ENCODE measurements at places on chromosomes 1 and 21.

- DNase-seq = peak; percentile 69
Measured at GRCh38 chr1:85576642-85577418, 3.7 kb upstream of the CCN1 start.

- peak; percentile 26 for DNase-seq
Measured at GRCh38 chr1:214404571-214405213, 123.7 kb downstream of the SMYD2 start.

- DNase-seq = no peak
Measured at GRCh38 chr1:197913495-197914276, 3.5 kb upstream of the LHX9 start.

GRCh38 chr1:207495801-207496792 is at the start of gene CR1:
CR1 (plus strand) TSS chr1:207496157; CDS start chr1:207496268, 111 bp downstream.
- DNase-seq = peak; percentile 82

DNA sequence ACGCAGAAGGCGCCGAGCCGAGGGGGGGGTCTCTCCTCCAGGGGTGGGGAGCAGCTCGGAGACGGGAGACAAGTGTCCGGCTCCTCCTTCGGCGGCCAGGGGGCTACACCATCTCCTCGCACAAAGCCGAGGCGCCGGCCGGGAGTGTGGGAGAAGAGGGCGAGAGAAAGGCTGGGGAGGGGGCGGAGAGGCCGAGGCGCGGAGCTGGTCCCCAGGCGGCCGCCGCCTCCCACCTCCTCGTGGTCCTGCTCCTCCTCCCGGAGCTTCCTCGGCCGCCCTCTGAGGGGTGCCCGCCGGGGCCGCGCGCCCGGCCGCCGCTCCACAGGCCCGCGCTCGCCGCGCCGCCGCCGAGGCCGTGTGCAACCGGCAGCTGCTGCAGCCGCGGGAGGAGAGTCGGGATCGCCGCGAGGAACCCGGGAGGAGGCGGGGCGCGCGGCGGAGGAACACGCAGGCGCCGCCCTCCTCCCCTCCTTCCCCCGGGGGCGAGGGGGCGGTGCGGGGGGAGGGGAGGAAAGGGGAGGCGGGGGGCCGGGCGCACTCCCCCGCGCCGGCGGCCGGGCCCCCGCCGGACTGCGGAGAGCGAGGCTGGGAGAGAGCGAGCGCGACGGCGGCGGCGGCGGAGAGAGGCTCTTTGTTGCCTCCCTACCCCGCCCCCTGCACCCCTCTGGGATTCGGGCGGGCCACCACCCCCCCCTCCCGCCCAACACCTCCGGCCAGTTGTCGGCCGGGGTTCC is at the start of gene ENAH:
ENAH (minus strand) TSS at position 395 of the 734 bp plus-strand sequence. CDS start 433 bp downstream, outside the sequence.
- DNase-seq = peak; percentile 80

- DNase-seq = peak; percentile 2
Measured at GRCh38 chr1:174815036-174815435, 184.7 kb upstream of the CACYBP start.

- DNase-seq = no peak
Measured at GRCh38 chr1:2310332-2311183, 80.8 kb downstream of the MORN1 start.

DNA sequence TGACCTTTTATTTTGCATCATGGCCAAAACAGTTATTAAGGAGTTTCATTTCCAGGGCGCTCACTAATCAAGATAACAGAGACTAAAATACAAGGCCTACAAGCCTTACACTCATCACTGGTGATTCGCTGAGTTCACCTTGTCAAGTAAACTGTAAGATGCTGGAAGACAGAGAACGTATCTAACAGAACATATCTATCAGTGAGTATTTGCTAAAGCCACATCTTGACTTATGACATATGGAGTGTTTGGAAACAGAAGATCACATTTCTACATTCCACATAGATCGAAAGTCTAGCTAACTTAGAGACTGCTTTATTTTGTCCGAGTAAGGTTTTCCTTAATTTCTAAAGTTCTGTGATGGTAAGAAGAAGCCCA is 506.5 kb downstream of the SMYD3 start:
- no peak for DNase-seq
